Stimulated activated effector memory CD8-positive, alpha-beta T cell treated with anti-CD3 and anti-CD28 coated beads, Interleukin-12 subunit alpha, Interleukin-12 subunit beta, amount 100 ng/mL, for 72 hours (primary cell): ENCODE measurements at places on chromosomes 6 and 20.

- DNase-seq = no peak
Observed at GRCh38 chr20:38883081-38883980, 42.9 kb upstream of the FAM83D start.

GRCh38 chr6:79038061-79038460 lies 40.0 kb downstream of the PHIP start:
- DNase-seq = no peak

DNA sequence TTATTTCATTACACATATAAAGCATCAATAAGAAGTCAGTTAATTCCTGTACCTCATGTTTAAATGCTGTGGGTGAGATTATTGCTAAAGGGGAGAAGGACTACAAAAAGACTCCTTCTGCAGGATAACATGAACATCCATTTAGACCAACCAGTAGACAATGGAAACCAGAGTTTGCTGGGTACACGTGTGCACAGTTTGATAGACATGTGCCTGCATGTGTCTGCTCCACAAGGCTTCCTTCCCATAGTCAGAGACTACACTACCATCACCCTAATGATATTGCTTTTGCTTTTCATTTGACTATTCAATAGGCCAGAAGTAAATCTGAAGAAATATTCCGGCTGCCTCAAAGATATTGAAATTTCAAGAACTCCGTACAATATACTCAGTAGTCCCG lies 231.6 kb downstream of the ARHGAP18 start:
- no peak for DNase-seq

DNA sequence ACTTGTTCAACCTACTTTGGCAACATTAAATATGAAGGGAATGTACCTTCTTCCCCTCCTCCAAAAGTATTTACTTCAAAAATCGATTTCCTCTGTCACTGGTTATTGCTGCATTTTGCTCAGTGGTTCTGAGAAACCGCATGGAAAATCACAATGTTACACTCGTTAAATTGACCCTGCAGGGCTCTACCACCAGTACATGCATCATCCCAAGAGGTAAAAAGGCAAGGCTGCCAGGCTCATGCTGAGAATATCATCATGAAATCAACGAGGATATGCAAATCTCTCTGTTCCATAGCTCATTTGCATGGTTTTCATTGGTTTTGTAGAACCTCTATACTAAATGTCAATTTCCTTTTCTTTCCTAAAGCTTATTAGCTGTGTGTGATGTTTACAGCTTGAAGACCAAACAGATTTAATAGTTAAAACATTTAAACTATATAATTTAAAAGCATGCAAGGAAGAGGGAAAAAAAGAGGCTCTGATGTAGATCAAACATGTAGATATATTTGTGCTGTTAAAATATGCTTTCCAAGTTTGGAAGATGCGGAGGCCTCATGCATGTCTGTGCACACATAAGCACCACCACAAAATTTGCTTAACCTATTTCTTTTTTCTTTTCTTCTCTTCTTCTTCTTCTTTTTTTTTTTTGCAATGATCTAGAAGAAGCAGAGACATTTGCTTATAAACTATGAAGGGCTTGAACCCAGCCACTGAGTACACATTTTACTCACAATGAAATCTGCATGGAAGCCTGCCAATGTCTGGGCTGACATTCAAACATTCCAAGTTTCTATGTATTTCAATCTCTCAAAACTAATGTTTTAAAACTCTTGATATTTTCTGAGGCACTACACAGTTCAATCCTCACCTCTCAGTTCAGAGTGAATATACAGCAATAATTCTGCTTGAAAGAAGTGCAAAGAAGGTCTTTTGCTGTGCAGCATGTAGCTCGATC lies 194.0 kb downstream of the GMPR start:
- no peak for DNase-seq

DNA sequence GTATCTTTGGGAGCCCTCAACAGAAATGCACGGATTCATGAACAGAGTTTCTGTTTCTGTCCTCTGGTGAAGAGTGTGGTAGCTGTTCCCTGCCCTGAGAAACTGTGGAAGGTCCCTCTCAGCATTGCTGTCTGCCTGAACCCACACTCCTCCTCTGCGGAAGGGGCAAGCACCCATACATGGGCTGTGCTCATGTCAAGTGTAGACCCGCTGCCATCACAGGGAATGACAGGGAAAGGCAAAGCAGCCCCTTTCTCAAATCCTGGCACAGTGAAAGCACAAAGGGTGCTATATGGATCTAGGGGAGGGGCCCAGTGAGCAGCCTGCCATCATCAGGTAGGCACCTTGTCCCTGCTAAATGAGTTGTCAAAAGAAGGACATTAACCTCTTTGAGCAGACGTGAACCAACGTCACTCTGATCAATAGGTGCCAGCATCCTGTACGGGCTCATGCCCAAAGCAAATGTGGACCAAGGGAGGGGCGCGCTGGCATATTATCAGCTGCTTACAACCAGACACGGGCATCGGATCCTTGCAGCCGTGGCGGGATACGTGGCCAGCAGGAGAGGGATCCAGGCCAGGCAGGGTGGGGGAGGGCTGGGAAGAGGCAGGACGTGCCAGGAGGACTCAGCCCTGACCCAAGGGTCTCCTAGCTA lies 231.2 kb upstream of the PMEPA1 start:
- no peak for DNase-seq

- DNase-seq = no peak
Observed at GRCh38 chr6:25175681-25176080, 103.5 kb upstream of the CARMIL1 start.

- DNase-seq = no peak
Observed at GRCh38 chr6:6543181-6543879, 45.2 kb upstream of the LY86 start.

- DNase-seq = no peak
Observed at GRCh38 chr6:150565945-150566344, 33.7 kb upstream of the PLEKHG1 start.

DNA sequence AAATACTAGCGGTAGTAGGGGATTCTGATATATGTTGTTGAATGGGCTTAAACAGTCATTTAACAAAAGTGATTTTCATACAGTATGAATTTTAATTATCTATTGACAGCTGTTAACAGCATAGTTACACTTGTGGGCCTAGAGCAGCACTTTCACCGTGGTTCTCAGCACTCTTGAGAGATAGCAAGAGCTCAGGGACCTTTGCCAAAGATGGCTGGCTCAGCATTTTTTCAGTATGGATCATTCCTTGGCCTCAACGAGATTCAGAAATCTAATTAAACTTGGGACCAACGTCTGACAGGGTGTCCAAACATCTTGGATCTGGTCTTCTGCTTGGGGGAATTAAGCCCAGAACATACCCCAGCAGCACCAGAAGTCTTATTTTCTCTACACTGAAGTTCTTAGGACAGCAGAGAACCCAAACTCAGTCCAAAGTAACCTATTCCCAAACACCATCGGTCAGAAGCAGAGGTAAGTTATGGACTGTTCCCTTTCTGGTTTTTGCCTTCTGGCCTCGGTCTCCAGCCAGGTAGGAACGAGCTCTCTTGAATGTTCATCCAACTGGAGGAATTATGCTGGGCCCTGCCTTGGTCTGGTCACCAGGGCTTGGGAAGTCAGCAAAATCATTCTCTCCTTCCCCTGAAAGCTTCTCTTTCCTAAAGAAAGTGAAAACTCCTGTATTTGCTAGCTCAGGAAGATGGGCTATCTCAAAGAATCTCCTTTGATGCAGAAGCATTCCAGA lies 25.7 kb downstream of the PRPH2 start:
- DNase-seq = no peak

GRCh38 chr6:34709386-34709785 lies 12.8 kb upstream of the ILRUN start:
- no peak for DNase-seq

- DNase-seq = no peak
Observed at GRCh38 chr6:170535004-170535403, 18.1 kb downstream of the PSMB1 start.

DNA sequence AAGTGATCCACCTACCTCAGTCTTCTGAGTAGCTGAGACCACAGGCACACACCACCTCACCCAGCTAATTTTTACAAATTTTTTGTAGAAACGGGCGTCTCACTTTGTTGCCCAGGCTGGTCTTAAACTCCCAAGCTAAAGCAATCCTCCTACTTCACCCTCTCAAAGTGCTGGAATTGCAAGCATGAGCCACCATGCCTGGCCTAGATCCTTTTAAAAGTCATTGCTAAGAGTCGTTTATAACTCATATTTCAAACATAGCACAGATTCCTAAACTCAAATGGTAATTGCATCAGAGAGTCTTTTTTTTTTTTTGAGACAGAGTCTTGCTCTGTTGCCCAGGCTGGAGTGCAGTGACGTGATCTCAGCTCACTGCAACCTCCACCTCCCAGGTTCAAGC lies 7.7 kb upstream of the SAMHD1 start:
- no peak for DNase-seq

DNA sequence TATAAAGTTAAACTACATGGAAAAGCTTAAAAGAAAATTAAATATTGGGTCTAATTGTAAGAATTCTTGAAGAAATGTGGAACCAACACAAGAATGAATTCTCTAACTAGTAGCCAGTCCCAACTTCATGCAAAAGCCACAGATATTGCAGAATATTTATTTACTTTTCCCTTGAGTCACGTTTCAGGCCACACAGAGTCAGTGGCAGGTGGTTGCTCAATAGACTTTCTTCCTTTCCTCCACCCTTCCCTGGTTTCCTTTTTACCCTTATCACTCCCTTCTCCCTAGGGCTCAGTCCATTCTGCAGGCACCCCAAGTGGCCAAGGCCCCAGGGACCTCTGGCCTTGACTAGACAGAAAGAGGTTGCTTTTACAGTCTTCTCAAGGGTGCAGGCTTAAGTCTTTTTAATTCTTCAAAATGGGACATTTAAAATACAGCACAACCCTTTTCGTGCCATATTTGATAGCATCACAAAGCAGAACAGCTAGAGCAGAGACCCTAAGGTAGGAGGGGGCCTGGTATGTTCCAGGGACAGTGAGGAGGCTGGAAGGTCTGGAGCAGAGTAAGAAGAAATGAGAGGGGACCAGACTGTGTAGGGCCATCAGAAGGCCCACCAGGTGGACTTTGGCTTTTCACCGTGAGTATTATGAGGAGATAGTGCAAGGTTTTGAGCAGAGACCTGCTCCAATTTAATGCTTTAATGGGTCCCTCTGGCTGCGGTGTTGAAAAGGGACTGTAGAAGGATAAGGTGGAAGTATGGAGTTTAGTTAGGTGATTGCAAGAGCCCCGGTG lies 65.0 kb downstream of the HDDC2 start:
- no peak for DNase-seq

- no peak for DNase-seq
Observed at GRCh38 chr20:58976061-58976730, 4.9 kb upstream of the NELFCD start.

GRCh38 chr6:57217270-57217669 lies 4.8 kb downstream of the RAB23 start:
- no peak for DNase-seq

- DNase-seq = peak; percentile 58
Observed at GRCh38 chr20:38723017-38723847, 1.1 kb upstream of the SLC32A1 start.

DNA sequence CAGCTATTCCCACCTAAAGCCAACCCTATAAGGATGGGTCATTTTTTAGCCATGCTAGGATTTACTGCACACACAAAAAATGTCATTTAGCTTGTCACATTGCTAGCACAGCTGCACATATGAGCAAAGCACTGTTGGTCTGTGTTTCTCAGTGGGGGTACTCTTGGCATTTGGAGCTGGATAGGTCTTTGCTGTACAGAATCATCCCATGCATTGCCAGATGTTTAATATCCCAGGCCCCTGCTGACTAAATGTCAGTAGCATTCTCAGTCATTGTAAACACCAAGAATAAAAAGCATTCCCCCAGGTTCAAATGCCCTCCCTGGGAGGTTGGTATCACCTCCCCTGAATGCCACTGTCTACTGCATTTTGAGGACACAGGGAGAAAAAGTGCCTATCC lies 14.6 kb upstream of the LTV1 start:
- no peak for DNase-seq

DNA sequence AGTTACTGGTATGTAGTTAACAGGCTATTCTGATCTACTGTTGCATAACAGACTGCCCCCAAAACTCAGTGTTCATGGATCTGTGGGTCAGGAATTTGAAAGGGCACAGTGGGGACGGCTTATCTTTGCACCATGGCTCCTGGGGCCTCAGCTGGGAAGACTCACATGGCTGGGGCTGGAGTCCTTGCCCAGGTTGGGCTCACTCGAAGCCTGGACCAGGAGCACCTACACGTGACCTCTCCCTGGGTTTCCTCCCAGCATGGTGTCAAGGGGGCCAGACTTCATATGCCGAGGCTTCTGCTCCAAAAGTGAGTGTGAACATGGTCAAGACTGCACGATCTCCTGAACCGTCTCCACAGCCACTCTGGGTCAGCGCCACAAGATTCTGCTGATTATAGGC lies 11.7 kb downstream of the SYNDIG1 start:
- no peak for DNase-seq

DNA sequence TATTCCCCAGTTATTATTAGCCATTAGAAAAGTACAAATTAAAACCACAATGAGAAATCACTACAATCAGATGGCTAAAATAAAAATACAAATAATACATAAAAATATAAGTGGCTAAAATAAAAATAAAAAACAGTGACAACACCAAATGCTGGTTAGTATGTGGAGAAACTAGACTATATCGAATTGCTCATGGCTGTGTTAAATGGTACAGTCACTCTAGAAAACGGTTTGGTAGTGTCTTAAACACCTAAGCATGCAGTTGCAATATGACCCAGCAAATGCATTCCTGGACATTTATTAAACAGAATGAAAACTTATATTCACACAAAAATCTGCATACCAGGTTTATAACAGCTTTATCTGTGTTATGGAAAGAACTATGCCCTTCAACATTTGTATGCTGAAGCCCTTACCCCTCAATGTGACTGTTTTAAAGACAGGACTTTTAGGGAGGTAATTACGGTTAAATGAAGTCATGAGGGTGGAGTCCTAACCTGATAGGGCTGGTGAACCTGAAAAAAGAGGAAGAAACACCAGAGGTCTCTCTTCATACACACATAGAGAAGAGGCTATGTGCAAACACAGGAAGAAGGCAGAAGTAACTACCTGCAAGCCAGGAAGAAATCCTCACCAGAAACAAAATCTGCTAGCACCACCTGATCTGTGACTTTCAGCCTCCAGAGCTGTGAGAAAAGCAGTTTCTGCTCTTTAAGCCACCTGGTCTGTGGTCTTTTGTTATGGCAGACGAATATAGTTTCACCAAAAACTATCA lies 84.9 kb downstream of the ASCC3 start:
- DNase-seq = no peak

- DNase-seq = no peak
Observed at GRCh38 chr6:140156131-140156530, 781.7 kb upstream of the CITED2 start.

DNA sequence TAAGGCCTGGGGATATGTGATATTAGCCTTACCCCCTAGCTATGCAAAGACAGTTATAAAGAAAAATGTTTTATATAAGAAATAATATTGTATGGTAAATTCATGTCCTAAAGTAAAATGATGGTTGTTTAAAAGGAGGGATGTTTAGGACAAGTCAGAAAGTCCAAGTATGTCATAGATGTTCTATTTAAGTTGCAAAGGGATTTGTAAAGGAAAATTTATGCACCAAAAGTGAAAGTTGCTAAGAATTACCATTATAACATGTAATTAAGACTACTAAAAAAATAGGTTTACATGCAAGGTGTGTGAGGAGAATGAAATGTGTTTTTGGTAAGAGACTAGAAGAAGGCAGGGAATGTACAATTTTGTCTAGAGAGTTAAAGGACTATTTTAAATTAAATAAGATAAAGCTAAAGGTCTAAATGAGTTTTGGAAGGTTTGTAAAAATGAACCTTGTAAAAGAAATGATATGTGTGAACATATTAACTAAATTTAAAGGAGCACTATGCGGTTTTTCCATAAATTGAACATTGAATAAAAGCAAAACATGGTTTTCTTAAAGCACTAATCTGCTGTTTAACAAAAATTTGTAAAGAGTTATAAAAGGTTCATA lies 22.7 kb upstream of the GOPC start:
- no peak for DNase-seq

GRCh38 chr6:168032005-168032760 lies 34.7 kb downstream of the KIF25 start:
- DNase-seq = no peak
